Activated CD4-positive, alpha-beta memory T cell treated with anti-CD3 and anti-CD28 coated beads, Interleukin-2, amount 10 ng/mL, durations not matched to agents 7 days and 5 days (primary cell): ENCODE measurements at places on chromosomes 13 and 19. TPM values are rescaled to one million over a fixed set of nuclear protein-coding genes. Genes with fewer than 3 reads are reported as not detected.

Gene ICAM4
- 1.5 TPM for total RNA-seq

Gene CSNK1G2
- 132 TPM for total RNA-seq

Gene WDR87
- total RNA-seq = not detected

Gene ZNF723
- not detected for total RNA-seq

Gene SHANK1
- not detected for total RNA-seq

Gene LRCH1
- 17.1 TPM for total RNA-seq

Gene CEACAM4
- total RNA-seq = not detected

Gene MYH14
- not detected for total RNA-seq

Gene TEX101
- not detected for total RNA-seq

Gene KLK14
- total RNA-seq = 0.20 TPM

Gene SEMA6B
- not detected for total RNA-seq

Gene TEKTIP1
- total RNA-seq = 6.6 TPM

Gene ZNF564
- total RNA-seq = 9.4 TPM

GRCh38 chr13:54593504-54593903 is 1564.9 kb downstream of the OLFM4 start:
- H3K4me3 ChIP-seq = no peak overlapping the region
- H3K36me3 ChIP-seq = no peaks in the 10 kb centered on the region
- no peak overlapping the region for H3K27ac ChIP-seq
- no peaks in the 10 kb centered on the region for H3K4me1 ChIP-seq
- no peaks in the 10 kb centered on the region for H3K27me3 ChIP-seq

GRCh38 chr13:72541674-72542073 is 185.8 kb downstream of the MZT1 start:
- H3K27me3 ChIP-seq = no peaks in the 10 kb centered on the region
- no peak overlapping the region for H3K27ac ChIP-seq
- no peak for DNase-seq
- H3K4me1 ChIP-seq = no peaks in the 10 kb centered on the region
- H3K4me3 ChIP-seq = no peak overlapping the region

DNA sequence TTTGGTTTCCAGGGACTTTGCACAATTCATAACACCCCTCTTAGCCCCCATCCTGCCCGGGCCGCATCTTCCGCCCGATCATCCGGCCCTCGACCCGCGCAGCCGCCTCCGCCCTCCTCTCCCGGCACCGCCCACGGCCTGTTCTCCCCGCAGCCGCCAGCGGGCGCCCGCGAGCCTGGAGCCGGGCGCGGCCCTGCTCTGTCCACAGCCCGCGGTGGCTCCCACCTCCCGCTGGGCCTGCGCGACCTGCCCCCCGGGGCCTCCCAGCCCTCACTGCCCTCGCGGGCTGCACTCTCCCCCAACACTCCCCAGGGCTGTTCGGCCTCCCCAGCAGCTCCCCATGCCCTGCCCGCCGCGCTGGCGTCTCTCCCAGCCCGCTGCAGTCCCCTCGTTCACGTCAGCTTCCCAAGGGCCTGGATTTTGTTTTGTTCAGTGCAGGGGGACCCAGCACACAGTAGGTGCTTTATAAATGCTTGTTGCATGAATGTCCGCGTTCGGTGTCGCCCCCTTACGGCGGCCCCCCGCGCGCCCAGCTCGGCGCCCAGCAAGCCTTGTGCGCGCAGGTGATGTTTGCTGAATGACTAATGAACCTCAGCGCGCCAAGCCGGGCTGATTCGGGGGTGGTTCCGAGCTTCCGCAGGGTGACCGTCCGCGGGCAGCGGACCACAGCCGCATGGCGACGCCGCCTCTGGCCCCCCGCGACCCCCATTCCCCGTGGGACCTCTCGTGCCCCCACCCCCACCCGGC is 4.6 kb upstream of the APC2 start:
- H3K4me3 ChIP-seq = peak overlapping the region; percentile 70
- DNase-seq = peak; percentile 84
- peaks cover 29% of the 10 kb centered on the region for H3K27me3 ChIP-seq
- H3K27ac ChIP-seq = peak overlapping the region; percentile 27
- H3K4me1 ChIP-seq = peaks cover 44% of the 10 kb centered on the region

DNA sequence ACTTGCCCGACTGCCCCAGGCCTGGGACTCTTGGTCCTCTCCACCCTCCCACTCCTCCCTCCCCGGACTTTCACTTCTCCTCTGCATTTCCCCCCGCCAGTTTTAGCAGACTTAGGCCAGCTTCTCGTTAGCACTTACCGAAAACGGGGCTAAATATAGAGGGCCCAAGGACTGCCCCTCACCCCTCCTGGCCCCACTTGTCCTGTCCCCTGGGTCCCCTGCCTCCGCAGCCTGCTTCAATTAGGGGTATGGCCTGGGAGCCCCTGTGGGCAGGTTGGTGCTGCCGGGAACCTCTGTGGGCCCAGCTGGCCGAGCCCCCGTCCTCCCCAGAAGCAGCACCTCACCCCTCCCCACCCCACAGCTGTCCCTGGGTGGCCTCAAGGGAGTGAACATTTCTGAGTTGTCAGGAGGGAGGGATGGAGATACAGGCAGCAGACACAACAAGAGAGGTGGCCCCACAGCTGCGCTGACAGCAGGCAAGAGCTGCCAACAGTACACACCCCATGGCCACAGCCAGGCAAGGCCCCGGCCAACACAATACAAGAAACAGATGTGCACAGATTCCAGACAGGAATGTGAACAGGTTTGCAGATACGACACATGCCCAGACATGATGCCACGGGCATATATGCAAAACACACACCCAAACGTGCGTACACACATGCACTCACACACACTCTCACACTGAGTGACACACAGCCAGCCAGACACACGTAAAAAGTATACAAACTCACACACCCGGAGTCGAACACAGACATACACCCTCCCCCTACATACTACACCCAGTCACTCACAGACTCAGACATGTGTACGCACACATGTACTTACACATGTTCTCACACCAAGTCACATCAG is 2.6 kb downstream of the POU2F2 start:
- H3K4me1 ChIP-seq = peaks cover 59% of the 10 kb centered on the region
- H3K36me3 ChIP-seq = peaks cover under 1% of the 10 kb centered on the region
- peak overlapping the region; percentile 44 for H3K4me3 ChIP-seq

- DNase-seq = peak; percentile 26
- H3K36me3 ChIP-seq = no peaks in the 10 kb centered on the region
- H3K4me1 ChIP-seq = no peaks in the 10 kb centered on the region
- no peak overlapping the region for H3K4me3 ChIP-seq
- H3K27ac ChIP-seq = no peak overlapping the region
- H3K27me3 ChIP-seq = peaks cover 26% of the 10 kb centered on the region
These were observed 2.7 kb upstream of the KLK2 start for GRCh38 chr19:50870417-50871089.

DNA sequence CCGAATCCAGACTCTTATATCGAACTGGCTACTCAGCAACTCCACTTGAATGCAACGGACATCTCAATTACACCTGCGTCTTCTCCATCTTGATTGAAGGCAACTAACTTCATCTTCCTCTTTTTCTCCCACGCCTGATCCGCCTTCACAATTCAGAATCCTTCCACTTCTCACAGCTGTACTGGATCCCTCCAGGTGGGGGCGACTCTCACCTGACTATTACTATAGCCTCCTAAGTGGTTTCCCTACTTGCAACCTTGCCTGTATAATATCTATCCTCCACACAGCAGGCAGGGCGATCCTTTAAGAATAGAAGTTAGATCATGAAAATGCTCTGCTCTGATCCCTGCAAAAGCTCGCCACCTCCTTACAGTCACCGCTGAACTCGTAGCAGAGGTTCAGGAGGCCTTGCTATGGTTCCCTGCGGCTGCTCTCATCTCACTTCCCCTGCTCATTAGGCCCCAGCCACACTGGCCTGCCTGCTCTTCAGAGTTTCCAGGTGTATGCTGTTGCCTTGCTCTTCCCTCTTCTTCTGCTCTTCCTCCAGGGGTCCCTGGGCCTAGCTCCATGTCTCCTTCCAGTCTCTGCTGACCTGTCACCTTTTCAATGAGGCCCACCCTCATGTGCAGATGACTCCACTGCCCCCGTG is 31.9 kb downstream of the RFXAP start:
- peaks cover 2% of the 10 kb centered on the region for H3K27me3 ChIP-seq
- peak; percentile 26 for DNase-seq
- no peaks in the 10 kb centered on the region for H3K4me1 ChIP-seq

DNA sequence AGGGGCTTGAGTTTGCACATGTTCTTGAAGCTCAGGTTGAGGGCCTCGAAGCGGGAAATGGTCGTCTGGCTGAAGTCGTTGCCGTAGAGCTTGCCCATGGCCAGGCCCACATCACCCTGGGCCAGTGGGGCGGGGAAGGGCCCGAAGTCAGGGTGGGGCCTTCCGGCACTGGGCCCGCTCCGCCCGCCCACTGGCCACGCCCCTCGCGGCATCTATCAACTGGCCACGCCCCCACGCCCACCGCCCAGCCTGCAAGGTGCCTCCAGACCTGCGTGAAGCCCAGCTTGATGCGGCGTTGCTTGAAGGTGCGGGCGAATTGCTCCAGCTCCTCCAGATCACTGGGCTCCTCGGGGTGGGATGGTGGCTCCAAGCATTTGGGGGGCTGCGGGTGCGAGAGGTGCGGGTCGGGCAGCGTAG is 19.9 kb downstream of the ZNF574 start:
- peaks cover 37% of the 10 kb centered on the region for H3K36me3 ChIP-seq
- H3K27me3 ChIP-seq = no peaks in the 10 kb centered on the region
- H3K4me3 ChIP-seq = no peak overlapping the region

GRCh38 chr19:4581666-4582553 is 22.4 kb upstream of the SEMA6B start:
- DNase-seq = no peak
- peaks cover 43% of the 10 kb centered on the region for H3K27me3 ChIP-seq
- no peak overlapping the region for H3K27ac ChIP-seq

GRCh38 chr13:111262281-111262680 is 58.2 kb upstream of the TEX29 start:
- no peak for DNase-seq
- H3K36me3 ChIP-seq = peaks cover 41% of the 10 kb centered on the region
- H3K27me3 ChIP-seq = no peaks in the 10 kb centered on the region
- no peak overlapping the region for H3K27ac ChIP-seq

- H3K4me1 ChIP-seq = peaks cover 5% of the 10 kb centered on the region
- DNase-seq = no peak
- H3K27me3 ChIP-seq = peaks cover 50% of the 10 kb centered on the region
- H3K36me3 ChIP-seq = peaks cover 4% of the 10 kb centered on the region
- H3K27ac ChIP-seq = no peak overlapping the region
These were observed 3.0 kb downstream of the SLC15A1 start for GRCh38 chr13:98749501-98749900.

DNA sequence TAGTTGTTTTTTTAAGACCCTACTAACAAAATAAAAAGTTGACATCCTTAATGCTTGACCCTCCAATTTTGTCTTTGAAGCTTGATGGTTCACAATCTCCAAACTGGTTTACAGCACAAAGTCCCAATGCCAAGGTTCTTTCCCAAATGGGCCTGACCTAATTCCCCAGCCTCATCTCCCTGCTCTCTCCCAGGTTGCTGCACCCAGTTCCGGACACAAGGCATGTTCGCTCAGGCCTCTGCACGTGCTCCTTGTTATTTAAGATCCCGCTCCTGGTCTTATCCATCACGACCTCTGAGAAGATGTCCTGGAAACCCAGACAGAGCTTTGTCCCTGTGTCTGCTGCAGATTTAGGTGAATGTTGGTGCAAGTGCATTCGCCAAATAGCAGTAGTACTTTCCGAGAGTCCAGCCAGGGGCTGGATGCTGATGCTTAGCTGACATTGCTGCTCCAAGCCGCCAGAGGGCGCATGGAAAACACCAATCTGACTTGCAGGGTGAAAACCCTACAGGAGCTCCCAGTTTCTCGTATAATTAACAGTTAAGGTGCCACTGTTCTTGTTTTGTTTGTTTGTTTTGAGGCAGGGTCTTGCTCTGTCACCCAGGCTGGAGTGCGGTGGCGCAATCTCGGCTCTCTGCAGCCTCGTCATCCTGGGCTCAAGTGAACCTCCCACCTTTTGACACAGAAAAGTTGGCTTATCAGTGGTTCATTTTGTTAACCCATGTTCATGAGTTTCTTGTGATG is 18.5 kb downstream of the LYPD3 start:
- H3K27me3 ChIP-seq = no peaks in the 10 kb centered on the region
- DNase-seq = peak; percentile 82
- H3K4me3 ChIP-seq = no peak overlapping the region
- H3K4me1 ChIP-seq = peaks cover 25% of the 10 kb centered on the region

DNA sequence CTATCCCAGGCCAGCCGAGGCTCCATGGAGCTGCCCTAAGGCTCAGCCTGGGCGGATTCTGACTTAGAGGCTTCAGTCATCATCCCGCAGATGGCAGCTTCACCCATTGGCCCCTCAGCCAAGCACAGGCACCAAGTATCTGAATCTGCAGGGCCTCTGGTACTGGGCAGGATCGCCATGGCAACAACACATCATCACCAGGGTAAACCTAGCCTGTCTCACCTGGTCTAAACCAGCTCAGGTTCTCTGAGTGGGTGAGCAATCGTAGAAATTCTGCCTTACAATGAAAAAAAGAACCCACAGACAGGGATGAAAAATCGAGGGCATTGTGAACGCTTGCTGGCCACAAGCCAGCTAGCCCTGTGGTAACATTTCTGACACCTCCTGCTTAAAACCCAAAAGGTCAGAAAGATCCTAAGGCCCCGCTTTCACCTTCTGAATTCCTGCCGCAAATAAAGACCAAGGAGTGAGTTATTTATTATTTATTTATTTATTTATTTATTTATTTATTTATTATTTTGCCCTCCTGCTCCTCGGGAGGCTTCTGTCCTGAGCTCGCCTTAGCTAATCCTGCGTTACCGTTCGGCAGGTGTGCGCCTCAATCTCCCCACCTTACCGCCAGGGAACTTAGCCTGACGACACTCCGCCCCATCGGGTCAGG is 12.0 kb upstream of the CEACAM21 start:
- no peak overlapping the region for H3K4me3 ChIP-seq
- H3K27ac ChIP-seq = no peak overlapping the region
- H3K36me3 ChIP-seq = peaks cover 69% of the 10 kb centered on the region
- peaks cover 64% of the 10 kb centered on the region for H3K4me1 ChIP-seq

GRCh38 chr19:11069561-11069960 is 19.7 kb upstream of the LDLR start:
- H3K27me3 ChIP-seq = no peaks in the 10 kb centered on the region
- H3K4me1 ChIP-seq = peaks cover 11% of the 10 kb centered on the region
- peaks cover 19% of the 10 kb centered on the region for H3K36me3 ChIP-seq
- no peak overlapping the region for H3K27ac ChIP-seq

DNA sequence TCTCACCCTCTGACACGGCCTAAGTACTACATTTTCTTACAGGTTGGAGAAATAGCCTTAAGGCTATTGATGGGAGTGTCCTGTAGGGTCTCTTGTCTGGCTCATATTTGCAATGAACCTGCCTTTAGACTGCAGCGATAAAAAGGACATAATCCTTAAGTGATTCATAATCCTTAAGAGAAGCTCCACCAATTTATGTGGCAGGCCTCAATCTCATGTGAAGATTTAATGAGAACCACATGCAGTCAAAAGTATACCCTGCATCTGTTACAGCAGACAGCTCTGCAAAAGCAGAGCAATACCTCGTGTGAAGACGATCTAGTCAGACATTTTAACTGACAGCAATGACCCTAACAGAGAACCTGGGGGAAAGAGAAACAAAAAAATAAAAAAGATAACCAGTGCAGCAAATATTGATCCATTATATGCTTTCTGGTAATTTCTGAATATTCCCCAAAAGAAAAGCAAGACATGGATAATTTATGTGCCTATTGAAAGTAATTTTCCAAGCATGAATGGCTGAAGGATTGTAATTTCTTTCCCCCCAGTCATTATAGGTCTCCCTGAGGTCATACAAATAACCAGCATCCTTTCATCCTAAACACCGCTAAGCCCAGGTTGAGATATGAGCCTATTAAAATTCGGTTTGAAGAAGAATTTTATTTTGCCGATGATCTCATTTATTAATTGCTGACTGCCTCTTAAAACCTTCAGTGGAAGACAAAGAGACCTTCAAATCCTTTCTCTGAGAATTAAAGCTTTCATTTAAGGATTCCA is 321.8 kb upstream of the NBEA start:
- no peak overlapping the region for H3K4me3 ChIP-seq
- no peaks in the 10 kb centered on the region for H3K27me3 ChIP-seq
- H3K36me3 ChIP-seq = no peaks in the 10 kb centered on the region
- H3K4me1 ChIP-seq = no peaks in the 10 kb centered on the region
- no peak overlapping the region for H3K27ac ChIP-seq
